NCI-H510A treated with DMSO at 0.1 percent for 48 hours (cell line): ENCODE measurements at places on chromosomes 3 and 15.

GRCh38 chr3:179750720-179751328 lies 98.0 kb downstream of the USP13 start:
- DNase-seq: no peak

GRCh38 chr3:184643442-184643841 lies 68.4 kb downstream of the MAGEF1 start:
- DNase-seq: no peak

GRCh38 chr3:138824114-138824506 lies 10.6 kb downstream of the PIK3CB start:
- no peak for DNase-seq

- no peak for DNase-seq
Observed at GRCh38 chr3:136620436-136620835, 131.7 kb downstream of the STAG1 start.

GRCh38 chr3:58307639-58308215 lies 1.4 kb downstream of the HTD2 start:
- DNase-seq: peak; percentile 6

- no peak for DNase-seq
Observed at GRCh38 chr3:156793851-156794250, 32.3 kb upstream of the LEKR1 start.

GRCh38 chr3:13088028-13089006 lies 15.1 kb upstream of the IQSEC1 start:
- no peak for DNase-seq

GRCh38 chr15:69498987-69499386 lies 46.4 kb downstream of the RPLP1 start:
- DNase-seq: no peak

- no peak for DNase-seq
Observed at GRCh38 chr3:127328421-127328820, 40.6 kb upstream of the PRR20G start.

- DNase-seq: no peak
Observed at GRCh38 chr3:4739289-4740236, 239.7 kb upstream of the BHLHE40 start.

DNA sequence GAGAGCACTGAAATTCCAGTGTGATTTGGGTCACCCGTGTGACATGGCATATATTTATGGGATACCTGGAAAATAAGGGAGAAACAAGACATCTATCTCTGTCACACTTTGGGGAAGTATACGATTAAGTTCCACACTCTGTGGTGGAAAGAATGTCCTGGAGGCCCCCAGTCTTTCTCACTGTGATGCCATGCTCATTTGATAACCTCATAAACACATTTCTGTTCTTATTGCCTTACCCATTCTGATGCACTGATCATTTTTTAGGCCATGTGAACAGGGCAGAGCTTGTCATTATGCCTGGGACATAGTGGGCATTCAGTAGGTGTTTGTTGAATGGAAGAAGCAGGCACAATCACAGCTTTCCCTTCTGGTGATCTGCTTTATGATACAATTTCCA lies 349.4 kb upstream of the TPRG1 start:
- DNase-seq: no peak

- no peak for DNase-seq
Observed at GRCh38 chr3:123769356-123769743, 114.8 kb downstream of the MYLK start.

DNA sequence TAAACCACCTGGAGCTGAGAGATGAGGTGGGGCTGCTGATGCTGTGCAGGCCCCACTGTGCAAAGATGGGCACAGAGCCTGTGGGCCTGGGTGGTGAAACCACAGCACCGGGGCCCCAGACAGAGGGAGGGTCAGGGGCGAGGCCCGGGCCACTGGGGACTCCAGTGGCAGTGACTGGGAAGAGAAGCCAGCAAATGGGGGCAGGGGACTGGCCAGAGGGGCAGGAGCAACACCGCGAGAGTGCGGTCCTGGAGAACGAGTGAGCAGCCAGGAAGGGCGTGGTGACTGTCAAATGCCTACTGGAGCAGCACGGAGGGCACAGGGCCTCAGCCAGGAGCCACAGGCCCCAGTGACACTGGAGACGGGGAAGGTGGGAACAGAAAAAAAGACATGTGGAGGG lies 39.8 kb downstream of the HCN4 start:
- DNase-seq: no peak

GRCh38 chr15:80898040-80898439 lies 91.6 kb downstream of the MESD start:
- DNase-seq: no peak

- DNase-seq: no peak
Observed at GRCh38 chr15:35118960-35119359, 33.9 kb upstream of the NANOGP8 start.
